ENCODE measurements at places on chromosomes 7 and 10.

- no peak for DNase-seq
Measured at GRCh38 chr10:110059925-110060324, 52.1 kb downstream of the ADD3 start.

DNA sequence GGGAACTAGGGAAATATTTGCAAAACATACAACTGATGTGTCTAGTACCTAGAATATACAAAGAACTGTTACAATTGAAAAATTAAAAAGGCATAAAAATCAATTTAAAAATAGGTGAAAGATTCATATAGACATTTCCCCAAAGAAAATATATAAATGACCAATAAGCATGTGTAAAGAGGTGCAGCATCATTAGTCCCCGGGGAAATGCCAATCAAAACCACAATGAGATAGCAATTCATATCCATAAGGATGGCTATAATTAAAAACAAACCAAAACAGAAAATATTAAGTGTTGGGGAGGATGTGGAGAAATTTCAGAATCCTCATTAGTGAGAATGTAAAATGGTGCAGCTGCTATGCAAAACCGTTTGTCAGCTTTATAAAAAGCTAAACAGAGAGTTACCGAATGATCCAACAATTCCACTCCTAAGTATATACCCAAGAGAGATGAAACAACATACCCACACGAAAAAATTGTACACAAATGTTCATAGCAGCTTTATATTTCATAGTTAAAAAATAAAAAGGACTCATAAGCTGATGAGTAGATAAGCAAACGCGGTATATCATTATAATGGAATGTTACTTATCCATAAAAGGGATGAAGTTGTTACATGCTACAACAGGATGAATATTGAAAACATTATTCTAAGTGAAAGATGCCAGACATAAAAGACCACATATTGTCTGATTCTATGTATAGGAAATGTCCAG, 210.1 kb upstream of the INHBA start:
- DNase-seq, result no peak

- no peak for DNase-seq
Measured at GRCh38 chr7:14834883-14835282, 67.7 kb downstream of the DGKB start.

GRCh38 chr10:86367152-86367951, 757 bp upstream of the GRID1 start:
- peak; percentile 66 for DNase-seq

- no peak for DNase-seq
Measured at GRCh38 chr10:126417220-126417825, 29.0 kb upstream of the ADAM12 start.

DNA sequence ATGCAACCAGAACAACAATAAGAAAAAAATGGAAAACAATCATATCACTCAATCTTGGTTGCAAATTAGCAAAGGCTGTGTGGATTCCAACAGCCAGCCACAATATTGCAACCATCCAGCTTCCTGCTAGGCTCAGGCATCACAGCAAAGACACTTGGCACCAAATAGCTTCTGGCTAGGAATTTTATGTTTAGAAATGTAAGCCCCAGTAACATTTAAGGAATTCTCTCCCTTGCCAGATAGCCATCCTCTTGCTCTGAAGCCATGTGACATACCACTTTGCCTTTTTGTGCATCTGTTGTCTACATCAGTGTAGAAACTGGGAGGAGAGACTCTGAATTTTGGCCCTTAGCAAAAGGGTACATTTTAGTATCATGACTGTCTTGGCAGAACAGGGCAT, 22.2 kb downstream of the MKX start:
- DNase-seq, result no peak

DNA sequence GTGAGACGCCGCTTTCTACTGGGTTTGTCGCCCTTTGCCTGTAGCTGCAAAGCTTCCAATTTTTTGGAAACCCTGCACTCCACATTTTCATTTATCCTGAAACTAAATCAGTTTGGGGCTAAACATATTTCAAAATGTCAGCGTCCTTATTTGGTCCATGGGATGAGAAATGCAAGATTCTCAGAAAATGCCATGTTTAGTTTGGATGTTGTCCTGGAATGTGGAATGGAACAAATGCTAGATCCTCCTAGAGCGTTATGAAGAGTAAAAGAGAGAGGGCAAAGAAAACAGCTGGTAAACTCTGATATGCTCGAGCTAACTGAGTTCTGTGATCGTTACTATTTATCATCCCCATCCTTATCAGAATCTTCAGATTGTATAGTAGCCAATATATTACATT, 236.9 kb downstream of the KLF6 start:
- DNase-seq, result no peak

DNA sequence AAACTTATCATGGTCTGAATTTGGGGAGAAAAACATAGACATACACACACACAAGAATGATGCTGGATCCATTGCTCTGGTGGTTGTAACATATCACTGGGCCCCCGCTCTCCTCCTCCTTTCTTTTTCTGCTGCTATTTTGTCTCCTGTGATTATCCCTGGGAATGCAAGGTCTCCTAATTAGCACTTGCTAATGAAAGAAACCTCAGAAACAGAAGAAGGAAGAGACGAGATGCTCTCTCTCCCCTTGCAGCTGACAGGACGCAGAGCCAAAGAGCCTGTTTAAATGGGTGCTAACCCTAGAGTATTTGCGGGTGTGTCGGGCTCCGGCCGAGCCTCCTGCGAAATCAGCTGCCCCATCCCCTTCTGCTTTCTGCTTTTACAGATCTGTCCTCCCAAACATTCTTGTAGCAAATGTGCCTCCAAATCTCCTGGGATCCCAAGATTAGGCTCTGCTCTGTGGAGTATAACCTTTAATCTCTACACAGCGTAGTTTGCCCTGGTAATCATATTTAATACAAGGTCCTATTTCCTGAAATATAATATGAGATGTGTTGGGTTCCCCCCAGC, 81.5 kb downstream of the FRMPD2 start:
- DNase-seq, result no peak

- DNase-seq, result no peak
Measured at GRCh38 chr7:112995059-112995824, 91.4 kb downstream of the GPR85 start.

DNA sequence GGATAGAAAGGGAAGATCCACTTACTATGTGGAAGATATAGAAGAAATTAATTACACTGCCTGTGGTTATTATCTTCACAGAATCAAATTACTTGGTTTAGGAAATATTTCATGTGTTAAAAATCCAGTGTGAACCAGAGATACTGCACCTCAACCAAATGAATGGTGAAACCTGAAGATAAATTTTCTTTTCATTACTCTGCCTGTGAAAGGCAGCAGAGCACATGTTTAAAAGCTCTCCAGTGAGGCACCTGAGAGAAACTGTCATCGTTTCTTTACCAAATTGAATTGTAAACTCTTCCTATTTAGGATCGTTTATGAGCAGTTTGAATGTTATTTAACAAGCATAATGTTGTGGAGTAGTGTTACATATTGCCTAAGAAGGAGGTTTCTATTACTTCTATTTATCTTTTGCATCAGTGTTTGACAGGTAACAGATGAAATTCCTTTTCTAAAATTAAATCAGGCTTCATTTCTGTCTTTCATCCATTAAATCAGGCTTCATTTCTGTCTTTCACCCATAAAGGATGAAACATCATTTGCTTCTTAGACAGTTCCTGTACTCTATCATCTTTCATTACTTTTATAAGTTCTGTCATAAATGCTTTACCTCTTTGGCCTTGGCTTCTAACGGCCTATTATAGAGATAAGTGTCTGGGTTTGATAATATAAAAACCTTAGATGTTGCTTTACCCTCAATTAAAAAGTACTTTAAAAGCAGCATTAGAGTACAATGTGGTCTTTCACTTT, 266.6 kb downstream of the NXPH1 start:
- DNase-seq, result no peak

DNA sequence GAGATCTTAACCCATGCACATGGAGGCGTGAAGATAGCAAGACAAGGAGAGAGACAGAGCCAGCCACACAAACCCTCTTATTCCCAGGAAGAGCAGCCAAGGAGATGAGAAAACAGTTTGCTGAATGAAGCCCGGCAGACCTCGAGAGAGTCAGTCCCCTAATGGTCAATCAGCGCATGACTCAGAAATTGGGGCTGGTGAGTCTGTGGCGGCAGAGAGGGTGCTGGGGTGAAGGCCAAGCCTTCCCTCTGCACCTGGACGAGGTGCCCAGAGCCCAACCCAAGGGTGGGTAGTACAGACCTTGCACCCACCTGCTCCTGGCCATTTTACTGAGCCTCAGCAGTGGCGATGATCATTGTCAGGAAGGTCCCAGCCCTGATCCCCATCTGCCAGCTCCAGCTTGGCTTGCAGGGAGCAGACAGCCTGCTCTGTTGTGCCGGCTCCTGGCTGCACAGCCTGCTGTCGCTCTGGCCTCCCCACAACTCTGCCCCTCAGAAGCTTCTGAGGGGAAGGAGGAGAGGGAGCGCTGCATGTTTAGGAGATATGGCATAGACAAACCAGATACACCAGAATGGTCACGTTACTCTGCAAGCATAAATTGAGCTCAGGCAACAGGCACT, 256.6 kb downstream of the RPS24 start:
- no peak for DNase-seq

DNA sequence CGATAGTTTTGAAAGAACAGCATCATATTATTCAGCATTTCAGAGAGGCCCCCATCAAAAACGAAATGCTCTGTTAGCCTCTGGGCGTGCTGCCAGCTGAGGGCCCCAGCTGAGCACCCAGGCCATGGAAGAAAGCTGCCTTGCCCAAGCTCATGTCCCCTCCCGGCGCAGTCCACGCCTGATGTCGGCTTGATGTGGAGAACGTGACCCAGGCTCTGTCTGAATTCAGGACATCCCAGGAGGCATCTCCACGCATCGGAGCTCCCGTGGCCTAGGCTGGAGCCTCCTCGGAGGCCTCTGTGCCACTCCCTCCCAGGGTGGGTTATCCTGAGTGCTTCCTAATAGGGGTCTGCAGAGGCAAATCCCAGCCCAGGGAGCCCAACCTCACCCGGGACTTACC, 218.3 kb upstream of the AKR1E2 start:
- DNase-seq, result no peak

DNA sequence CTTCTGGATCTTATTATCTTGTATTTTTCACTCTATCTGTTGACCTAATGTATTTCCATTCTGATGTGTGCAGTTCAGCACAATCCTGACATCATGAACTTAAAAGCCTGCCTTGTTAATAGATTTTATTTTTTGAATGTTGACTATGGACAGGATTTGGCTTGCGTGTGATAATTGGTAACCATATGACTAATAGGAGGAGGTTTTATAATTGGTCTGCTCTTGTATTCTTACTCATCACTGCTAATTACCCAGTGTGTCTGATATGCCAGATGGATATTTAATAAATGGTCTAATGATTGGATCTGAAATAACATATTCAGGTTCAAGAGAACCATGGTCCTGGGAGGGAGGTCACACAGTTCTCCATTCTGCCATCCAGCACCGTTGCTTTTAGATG, 45.9 kb downstream of the MTURN start:
- no peak for DNase-seq

DNA sequence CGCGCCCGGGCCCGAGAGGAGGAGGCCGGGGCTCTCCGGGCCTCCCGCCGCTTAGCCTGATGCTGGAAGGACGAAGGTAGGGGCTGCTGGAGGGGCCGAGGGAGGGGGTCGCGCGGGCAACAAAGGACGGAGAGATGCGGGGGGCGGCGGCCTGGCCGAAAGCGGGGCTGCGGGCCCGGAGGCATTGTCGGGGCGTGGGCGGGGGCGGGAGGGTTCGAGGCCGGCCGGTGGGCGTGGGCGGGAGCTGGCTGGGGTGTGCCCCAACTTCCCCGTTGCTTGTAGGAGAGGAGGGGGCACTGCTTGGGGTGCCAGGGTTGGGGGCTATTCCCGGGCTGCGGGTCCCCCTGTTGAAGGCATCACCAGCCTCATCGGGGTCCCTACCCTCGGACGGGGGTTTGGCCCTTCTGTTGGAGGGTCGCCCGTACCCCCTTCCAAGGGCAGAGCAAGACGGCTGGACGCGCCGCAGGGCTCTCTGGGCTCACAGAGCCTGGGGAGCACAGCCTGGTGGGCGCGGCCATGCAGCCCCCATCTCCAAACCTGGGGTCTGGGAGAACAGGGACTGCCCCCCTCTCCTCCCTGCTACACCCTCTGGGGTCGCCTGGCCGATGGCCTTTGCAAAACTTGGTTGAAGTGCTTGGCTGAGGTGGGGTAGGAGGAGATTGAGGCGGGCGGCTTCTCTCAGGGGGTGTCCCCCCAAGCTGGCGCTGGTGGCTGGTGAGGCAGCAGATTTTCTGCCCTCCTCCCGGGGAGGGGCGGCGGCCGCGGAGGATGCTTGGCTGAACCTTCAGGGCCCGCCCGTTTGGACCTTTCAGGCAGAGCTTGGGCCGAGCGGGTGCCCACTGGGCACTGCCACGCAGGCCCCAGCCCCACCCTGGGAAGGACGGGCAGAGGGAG, 699 bp downstream of the CLIP2 start:
- peak; percentile 82 for DNase-seq

DNA sequence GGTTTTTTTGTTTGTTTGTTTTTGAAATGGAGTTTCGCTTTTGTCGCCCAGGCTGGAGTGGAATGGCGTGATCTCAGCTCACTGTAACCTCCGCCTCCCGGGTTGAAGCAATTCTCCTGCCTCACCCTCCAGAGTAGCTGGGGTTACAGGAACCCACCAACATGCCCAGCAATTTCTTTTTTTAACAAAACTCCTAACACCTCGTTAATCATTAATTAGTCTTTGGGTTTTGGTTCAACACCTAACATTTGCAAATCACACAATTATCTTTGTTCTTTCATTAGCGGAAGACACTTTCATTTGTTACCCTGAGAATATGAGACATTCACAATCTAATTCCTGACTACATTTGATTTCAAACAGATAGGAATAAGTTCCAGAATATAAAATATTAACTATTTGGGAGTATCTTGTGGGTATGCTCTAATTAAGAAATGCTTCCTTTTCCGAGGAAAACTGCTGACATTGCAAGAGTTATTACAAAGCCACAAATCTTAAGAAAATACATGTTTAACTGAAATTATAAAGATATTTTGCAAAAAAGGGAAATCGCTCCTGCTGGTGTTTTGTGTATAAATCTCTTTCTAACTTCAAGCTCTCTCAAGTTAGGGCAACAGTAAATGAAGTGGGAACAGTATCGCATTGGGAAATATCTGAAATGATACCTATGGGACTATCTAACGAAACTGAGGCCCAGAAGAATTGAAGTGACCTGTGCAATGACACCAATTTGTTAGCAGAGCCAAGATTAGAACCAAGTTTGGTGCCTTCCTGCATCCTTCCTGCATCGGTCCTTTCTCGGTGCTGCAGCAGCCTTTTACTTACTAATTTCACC, 1.2 kb upstream of the LSM8 start:
- no peak for DNase-seq

GRCh38 chr7:94303118-94303517, 91.6 kb upstream of the COL1A2 start:
- DNase-seq, result no peak

GRCh38 chr10:122495406-122496340, 34.3 kb downstream of the HTRA1 start:
- no peak for DNase-seq

DNA sequence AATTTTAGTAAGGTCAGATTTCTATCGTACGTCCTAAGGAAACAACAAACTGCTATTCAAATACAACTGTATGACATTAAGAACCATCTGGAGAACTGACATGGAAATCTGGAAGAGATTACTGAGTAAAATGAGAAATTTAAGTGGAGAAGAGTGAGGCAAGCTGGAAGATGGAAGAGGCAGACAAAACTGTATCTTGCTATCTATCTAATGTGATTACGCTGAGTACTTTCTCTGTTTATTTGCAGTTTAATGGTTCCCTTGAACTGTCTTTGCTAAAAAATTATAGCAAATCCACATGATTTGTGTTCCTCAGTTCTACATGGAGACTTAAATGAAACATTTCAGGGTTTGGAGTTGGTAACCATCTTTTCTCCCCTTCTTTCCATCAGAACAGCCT, 927.1 kb upstream of the MBL2 start:
- DNase-seq, result no peak

GRCh38 chr7:99440195-99440594, 1.5 kb downstream of the CPSF4 start:
- DNase-seq, result no peak

All from sigmoid colon (tissue), 7 donors.